Thoracic aorta (tissue), 2 donors: ENCODE measurements at places on chromosomes 2 and 18.

DNA sequence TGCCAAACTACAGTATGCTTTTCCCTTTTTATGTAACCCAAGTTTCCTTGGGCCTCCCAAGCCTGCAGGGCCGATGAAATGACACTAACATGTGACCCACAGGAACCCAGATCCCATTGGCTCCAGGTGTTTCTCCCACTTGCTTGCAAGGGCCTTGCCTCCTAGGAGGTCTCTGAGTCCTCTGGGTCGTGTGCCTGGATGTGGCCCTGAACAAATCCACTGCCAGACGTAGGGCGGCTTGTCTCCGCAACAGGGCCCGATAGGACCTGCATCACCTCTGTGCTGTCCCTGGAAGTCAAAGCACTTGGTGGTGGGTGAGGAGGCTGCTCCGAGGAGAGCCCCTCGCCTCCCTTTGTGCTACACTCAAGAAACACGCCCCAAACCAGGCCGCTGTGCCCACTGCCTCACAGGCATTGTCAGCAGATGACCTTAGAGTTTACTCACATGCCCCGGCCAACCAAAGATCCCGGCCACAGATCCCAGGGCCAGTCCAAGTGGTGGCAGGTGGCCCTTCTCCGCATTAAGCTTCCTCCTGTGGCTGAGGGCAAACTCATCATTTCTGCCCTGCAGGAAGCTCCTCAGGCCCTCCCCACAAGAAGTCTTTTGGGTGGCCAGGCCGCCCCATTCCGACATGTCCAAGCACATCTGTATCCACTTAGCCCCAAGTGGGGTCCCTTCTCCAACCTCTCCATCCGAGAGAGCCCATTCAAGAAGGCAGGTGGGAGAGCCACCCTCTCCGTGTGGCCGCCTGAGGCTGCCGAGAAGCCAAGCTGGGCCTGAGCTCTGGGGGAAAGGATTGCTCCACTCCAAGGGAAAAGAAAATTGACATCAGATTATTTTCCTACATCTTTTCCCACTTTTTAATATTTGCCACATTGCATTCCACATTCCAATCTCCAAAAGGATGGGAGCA is 76.7 kb downstream of the GFPT1 start:
- peak overlapping the region; percentile 26 for H3K4me3 ChIP-seq
- H3K27me3 ChIP-seq: no peaks in the 10 kb centered on the region
- peaks cover 63% of the 10 kb centered on the region for H3K4me1 ChIP-seq
- peak overlapping the region; percentile 80 for H3K27ac ChIP-seq
- DNase-seq: no peak
- H3K36me3 ChIP-seq: no peaks in the 10 kb centered on the region

- no peaks in the 10 kb centered on the region for H3K36me3 ChIP-seq
- peak overlapping the region; percentile 68 for H3K4me3 ChIP-seq
- peak overlapping the region; percentile 48 for H3K27ac ChIP-seq
- no peak for DNase-seq
These were observed 95.1 kb downstream of the MTCL1 start for GRCh38 chr18:8800445-8800844.

DNA sequence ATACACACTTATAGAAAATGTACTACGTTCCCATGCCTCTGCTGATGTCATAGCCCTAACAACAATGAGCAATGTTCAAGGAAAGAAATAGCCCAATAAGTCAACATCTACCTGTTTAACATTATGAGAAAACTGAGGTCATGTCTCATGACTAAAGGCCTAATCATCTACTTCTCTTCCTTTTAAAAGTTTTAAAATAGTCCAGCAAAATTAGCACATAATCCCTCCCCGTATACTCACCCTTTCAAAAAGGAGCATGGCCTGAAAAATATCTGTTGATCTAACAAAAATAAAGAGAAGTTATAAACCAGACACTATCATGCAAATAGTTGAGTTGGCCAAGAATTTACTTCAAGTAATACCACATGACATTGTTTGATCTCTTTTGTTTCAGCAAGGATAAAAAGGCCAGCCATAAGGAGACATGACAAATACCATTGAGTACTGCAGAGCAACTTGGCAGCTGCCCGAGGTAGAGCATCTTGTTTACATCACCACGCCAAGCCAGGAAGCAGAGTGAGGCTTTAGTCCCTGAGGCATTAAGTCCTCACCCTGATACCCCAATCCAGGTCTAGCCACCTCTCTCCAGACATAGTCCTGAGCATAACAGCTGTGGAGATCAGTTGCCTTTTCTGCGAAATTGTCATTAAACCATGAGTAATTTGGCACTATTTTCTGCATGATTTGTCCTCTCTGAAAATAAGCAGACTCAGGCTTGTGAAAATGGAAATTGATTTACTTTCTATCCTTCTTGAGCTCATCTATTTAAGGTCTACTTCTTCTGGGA is 137.4 kb upstream of the ETAA1 start:
- DNase-seq: no peak
- no peaks in the 10 kb centered on the region for H3K36me3 ChIP-seq
- no peaks in the 10 kb centered on the region for H3K27me3 ChIP-seq
- H3K4me1 ChIP-seq: peaks cover 11% of the 10 kb centered on the region

GRCh38 chr2:177174486-177174885 is 38.1 kb upstream of the HNRNPA3 start:
- peaks cover 29% of the 10 kb centered on the region for H3K4me1 ChIP-seq
- H3K4me3 ChIP-seq: no peak overlapping the region
- DNase-seq: no peak
- H3K36me3 ChIP-seq: no peaks in the 10 kb centered on the region
- H3K27ac ChIP-seq: no peak overlapping the region

DNA sequence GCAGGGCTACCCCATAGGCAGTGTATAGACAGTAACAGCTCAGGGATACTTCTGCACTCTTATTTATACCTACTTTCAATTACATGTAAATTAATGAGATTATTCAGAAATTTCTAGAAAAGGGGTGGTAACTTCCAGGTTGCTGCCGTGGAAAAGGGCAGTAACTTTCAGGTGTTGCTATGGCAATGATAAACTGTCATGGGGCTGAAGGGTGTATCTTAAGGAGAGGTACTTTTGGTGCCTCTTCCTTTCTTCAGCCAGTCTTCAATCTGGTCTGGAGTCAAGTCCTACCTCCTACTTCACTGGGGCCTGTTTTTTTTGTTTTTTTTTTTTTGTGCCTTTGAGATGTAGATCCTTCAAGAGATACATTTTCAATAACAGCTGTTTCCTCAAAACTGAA is 35.2 kb upstream of the DNAJC10 start:
- no peak overlapping the region for H3K27ac ChIP-seq
- no peaks in the 10 kb centered on the region for H3K36me3 ChIP-seq
- no peaks in the 10 kb centered on the region for H3K4me1 ChIP-seq
- DNase-seq: no peak
- H3K27me3 ChIP-seq: no peaks in the 10 kb centered on the region

DNA sequence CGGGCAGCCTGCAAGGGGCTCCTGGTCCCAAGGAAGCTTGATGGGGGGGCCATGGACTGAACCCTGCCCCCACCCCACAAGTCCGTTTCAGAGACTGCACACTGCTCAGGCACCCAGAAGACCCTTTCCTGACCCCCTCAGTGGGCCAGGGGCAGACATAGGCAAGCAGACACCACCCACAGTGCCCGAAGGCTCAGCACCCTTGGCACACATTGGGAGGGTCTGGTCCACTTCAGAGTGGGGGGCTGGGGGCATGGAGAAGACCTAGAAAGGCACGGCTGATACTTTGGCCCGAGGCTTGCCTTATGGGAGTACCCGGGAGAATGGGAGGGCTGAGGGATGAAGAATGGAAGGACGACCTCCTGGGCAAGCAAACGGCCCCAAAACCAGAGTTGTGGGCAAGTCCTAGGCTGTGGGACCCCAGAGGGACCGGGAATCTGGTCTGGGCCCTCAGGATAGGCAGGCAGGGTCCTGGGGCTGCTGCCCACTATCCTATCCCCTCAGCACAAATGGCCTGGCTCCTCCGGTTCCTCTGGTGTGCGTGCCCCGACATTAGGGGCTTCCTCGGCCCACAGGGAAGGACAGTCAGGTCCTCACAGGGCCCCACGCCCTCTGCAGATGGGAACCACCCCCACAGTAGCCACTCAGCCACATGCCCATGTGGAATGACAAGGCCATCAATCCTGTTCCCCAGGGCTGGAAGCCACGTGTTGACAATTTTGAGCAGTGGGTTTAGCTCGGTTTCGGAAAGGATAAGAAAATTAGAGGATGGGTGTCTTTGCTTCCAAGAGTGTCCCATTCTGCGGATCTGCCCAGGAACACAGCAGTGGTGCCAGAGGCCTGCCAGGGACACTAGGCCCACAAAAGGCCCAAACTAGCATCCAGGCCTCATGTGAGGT is 15.0 kb upstream of the GPC1 start:
- H3K36me3 ChIP-seq: no peaks in the 10 kb centered on the region
- H3K4me3 ChIP-seq: no peak overlapping the region
- H3K4me1 ChIP-seq: no peaks in the 10 kb centered on the region
- no peaks in the 10 kb centered on the region for H3K27me3 ChIP-seq
- DNase-seq: no peak

DNA sequence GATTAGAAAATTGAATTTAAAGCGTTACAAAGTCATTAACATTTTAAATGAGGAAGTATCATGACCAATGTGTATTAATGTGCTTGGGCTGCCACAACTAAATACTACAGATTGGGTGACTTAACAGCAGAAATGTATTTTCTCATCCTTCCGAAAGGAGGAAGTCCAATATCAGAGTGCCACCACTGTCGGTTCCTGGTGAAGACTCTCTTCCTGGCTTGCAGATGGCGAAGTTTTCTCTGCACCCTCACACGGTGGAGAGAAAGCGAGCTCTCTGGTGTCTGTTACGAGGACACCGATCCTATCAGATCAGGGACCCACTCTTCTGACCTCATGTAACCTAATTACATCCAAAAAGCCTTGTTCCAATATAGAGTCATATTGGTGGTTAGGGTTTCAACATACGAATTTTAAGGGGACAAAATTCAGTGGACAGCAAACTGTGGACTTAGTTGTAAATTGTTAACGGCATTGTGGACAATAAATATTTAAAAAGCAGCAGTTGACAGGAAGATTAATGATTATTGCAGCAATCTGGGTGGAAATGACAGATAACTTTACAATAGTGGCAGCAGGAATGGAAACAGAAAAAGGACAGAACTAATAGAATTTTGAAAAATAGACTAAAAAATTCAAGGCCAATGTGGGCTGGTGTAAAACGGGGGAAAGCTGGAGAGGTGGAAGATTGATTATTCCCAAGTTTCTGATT is 35.1 kb upstream of the CYRIA start:
- no peaks in the 10 kb centered on the region for H3K36me3 ChIP-seq
- H3K27me3 ChIP-seq: no peaks in the 10 kb centered on the region
- H3K27ac ChIP-seq: no peak overlapping the region
- no peak for DNase-seq
- no peaks in the 10 kb centered on the region for H3K4me1 ChIP-seq
- no peak overlapping the region for H3K4me3 ChIP-seq
